Fibroblast of skin of abdomen (primary cell): ENCODE measurements at places on chromosomes 7 and 10.

DNA sequence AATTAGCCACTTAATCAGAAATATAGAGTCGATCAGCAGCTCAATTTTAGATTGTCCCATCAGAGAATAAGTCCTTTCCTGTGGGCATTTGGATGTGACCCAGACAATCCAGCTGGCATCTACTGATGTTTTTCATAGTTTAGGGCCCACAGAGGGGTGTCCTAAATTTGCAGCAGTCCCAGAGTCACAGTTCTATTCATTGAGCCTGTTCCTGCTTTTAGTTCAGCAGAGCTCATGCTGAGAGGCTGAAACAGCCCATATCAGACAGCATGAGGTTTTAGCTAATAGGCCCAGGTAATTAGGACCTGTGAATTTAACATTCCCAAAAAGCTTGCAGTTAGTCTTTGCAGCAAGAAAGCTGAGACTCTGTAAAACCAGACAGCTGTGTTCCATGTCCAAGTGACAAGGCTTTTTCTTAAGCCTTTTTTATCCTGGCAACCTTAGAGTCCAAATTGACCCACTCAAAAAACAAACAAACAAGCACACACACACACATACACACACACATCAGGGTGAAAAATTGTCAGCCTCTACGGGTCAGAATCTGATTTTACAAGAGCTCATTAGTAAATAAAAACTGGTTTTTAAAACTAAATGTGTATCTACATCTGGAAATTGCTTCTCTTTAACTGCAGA lies 33.7 kb downstream of the ANKIB1 start:
- no peak for DNase-seq

- DNase-seq, result peak; percentile 53
Measured at GRCh38 chr7:69176841-69177240, 421.4 kb upstream of the AUTS2 start.

GRCh38 chr10:50063100-50063499 lies 4.7 kb upstream of the WASHC2A start:
- DNase-seq, result no peak

GRCh38 chr7:42674541-42674940 lies 237.3 kb downstream of the C7orf25 start:
- peak; percentile 51 for DNase-seq

DNA sequence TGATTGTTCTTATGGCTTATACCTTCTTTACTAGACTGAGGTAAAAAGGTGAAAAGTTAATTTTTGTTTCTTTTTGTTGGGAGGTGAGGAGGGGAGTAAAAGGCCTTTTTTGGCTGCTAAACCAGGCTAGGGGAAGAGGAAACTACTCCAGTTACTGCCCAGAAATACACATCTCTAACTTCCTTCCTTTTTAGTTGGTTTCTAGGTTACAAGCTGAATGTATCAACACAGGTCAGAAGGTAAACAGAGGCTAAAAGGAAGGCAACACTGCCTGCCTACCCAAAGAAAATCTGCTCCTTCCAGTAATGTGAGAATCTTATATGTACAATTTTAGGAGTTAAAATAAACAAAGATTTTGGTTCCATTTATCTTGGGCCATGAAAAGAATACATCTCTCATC lies 140.4 kb downstream of the NRBF2 start:
- DNase-seq, result no peak

- DNase-seq, result peak; percentile 62
Measured at GRCh38 chr7:1123715-1124114, 35.8 kb downstream of the GPER1 start.

- DNase-seq, result peak; percentile 70
Measured at GRCh38 chr10:79454259-79454658, 8.8 kb upstream of the ZCCHC24 start.

DNA sequence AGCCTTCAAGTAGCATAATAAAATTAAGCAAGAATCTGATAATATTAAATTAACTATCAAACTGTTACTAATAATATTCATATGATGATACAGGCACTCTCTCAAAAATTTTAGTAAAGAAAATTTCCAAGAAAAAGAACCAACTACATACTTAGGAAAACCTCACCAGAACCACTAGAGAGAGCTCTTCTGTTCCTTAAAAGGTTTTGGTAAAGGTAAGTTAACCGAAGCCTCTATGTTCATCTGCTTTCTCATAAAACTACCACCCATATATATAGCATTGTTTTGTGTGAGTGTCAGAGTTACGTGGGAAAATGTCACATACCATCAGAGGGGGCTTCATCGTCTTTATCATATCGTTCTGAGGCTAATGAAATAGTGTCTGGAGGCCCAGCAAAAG lies 20.7 kb downstream of the SKAP2 start:
- DNase-seq, result no peak

DNA sequence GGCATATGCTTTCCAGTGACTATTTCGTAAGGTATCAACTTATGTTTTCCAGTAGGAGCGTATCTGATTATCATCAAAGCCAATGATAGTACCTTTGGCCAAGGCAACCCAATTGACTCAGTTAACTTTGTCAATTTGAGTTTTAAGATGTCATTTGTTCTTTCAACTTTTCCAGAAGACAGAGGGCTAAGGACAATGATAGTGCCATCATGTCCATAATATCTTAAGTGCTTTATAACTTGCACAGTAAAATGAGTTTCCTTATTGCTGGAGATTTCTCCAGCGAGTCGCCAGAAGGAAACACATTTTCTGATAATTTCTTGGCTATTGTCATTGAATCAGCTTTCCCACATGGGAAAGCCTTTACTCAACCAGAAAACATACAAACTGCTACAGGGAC lies 35.0 kb downstream of the ANTXRL start:
- no peak for DNase-seq

- DNase-seq, result no peak
Measured at GRCh38 chr10:74963549-74963948, 137.1 kb downstream of the KAT6B start.

GRCh38 chr10:71468363-71469094 lies 71.8 kb downstream of the CDH23 start:
- DNase-seq, result no peak

GRCh38 chr10:34994565-34995142 lies 95.5 kb downstream of the CUL2 start:
- peak; percentile 72 for DNase-seq

DNA sequence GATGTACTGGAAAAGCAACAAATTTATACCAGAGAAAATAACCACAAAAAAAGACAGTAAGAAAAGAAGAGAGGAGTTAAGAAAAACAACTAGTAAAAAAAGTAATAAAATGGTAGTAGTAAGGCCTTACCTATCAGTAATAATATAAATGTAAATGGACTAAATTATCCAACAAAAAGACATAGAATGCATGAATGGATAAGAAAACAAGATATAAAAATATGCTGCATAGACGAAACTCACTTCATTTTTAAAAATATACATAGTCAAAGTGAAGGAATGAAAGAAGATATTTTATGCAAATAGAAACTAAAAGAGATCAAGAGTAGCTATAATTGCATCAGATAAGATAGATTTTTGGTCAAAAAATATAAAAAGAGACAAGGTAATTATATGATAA lies 739.1 kb downstream of the DNAJB9 start:
- no peak for DNase-seq

DNA sequence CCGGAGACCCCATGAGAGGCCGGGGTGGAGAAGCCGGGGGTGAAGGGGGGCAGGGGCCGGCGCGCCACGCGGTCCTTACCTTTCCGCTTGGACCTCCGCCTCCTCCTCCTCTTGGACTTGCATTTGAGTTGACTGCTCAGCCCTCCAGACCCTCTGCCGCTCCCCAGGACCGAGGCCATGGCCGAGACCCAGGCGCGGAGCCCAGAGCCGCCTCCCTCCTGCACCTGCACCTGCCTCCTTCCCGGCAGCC lies 428 bp downstream of the ADARB2 start:
- no peak for DNase-seq

- no peak for DNase-seq
Measured at GRCh38 chr10:17122052-17122451, 7.6 kb downstream of the CUBN start.

DNA sequence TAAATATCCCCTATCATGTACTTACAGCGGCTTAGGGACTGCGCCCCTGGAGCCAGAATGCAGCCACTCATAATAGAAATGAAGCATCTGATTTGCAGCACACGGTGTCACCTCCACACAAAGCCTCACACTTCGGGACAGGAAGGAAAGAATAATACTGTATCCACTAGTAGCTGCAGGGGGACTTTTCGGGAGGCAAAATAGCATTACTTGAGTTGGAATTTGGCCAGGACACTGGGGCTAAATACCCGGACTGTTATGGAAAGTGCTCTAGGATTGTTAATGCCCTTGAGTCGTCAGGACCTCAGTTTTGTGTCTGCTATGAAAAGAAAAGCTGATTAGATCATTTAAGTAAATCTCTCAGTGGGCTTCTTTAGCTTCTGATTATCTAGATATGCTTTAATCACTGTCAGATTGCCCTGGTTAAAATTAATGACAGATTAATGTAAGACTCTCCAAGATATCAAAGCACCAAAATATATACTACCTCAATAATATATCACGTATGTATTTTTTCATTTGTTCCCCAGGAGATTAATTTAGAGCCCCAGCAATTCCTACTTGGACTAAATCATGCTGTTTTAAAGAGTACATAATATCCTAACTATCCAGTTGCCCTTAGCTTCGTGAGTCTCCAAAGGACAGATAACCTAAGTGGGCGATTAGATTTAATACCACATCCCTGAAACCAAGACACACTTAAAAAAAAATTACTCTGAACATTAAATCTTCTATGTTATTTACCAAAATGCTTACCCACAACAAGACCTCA lies 173.0 kb upstream of the NEBL start:
- no peak for DNase-seq

DNA sequence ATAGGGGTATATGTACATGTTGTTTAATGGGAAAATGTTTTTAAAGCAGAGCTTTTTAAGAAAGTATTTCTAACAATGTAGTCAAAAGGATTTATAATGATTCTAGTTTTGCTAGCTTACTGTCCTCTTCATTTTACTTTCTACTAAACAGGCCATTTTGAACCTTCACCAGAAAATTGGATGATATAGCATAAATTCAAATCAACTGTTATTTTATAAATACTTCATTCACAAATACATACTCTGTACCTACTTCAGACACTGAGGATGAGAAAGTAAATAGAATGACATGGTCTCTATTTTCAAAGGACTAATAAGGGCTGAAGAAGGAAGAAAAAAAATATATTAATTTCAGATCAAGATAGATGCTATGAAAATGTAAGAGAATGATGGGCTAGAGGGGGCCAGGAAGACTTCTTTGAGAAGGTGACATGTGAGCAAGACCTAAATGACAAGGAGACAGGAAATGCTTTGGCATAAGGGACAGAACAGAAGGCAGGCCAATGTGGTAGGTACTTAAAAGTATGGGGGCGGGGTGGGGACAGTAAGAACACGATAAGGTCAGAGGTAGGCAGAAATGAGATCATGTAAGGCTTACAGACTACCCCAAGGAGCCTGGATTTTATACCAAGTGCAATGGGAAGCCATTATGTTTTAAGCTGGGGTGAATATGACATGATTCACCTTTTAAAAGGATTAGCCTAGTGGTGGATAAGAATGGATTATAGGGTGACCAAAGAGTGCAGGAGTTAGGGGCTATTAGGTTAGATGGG lies 5.2 kb downstream of the NAMPT start:
- DNase-seq, result no peak

DNA sequence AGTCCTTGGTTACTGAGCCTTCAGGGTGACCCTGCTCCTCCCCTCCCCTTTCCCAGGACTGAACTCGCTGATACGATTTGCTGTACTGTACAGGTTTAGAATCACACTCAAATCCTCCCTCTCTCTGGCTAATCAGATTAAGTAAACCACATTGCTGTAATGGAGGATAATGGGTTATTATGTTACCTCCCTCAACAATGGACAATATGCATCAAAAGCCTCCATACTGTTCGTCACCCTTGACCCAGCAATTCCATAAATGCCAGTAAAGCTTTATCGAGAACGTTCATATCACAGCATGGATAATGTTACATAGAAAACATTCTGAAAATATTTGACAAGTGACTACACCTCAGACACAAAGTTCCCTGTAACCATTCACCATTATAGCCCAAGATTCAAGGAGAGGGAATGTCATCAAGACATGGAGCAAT lies 61.7 kb downstream of the FAM107B start:
- no peak for DNase-seq

DNA sequence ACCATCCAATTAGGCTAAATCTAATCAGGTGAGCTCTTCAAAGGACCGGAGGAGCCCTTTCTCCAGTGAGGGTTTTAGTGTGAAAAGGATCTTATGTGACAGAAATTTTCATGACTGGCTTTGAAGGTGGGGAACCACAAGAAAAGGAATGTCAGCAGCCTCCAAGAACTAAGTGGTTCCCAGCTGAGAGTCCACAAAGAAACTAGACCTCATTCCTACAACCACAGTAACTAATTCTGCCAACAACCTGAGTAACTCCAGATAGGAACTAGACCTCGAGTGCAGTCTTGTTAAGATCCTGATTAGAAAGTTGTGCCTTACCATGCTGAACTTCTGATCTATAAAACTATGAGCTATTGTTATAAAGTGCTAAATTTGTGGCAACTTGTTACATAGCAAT lies 51.3 kb downstream of the PCLO start:
- no peak for DNase-seq

DNA sequence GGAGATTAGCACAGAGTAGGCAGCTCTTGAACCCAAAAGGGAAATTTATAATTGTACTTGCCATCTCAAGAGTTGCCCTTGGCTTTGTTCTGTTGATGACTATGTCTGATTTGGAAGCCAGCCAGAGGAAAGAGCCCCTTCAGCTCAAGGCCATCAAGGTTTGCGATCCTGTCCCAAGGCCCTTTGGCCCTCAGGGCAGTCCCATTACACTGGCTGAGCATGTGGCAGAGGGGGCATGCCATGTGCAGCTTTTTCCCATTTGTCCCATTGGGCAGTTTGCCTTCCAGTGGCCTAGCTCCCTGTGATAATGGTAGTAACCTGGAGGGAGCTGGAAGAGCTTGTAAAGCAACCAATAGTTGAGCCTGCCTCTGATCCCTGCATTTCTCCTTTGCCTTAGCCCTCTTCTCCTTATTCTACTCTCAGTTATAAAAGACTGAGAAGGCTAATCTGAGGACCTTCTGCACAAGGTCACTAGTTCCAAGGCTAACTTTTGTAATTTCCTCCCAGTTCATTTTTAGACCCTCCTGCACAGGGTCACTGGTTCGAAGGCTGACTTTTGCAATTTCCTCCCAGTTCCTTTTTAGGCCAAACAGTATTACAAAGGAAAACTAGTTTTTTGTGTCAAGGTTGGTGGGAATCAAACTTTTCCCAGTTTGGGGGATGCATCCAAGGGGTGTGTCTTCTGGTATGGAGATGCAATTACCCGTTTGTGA lies 31.0 kb upstream of the ARHGAP12 start:
- no peak for DNase-seq

- DNase-seq, result no peak
Measured at GRCh38 chr7:14807507-14807906, 95.0 kb downstream of the DGKB start.

DNA sequence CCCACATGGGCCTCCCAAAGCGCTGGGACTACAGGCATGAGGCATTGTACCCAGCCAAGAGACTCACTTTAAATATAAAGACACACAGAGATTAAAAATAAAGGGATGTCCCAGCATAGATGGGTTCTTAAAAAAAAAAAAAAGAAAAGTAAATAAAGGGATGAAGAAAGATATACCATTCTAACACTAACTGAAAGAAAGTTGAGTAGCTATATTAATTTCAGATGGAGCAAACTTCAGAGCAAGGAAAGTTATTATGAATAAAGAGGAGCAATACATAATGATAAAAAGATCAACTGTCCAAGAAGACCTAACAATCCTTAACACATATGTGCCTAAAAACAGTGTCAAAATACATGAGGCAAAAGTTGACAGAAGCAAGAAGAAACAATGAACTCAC lies 33.0 kb upstream of the SPOCK2 start:
- DNase-seq, result no peak
